ENCODE measurements at places on chromosomes 5 and 9. TPM values are rescaled to one million over a fixed set of nuclear protein-coding genes. Genes with fewer than 3 reads are reported as not detected.

BARHL1 gene
- not detected for total RNA-seq

CDH6 gene
- 62.3 TPM for total RNA-seq

VLDLR gene
- 17.3 TPM for total RNA-seq

LIX1 gene
- not detected for total RNA-seq

PCDHGB5 gene
- 33.0 TPM for total RNA-seq

RASGRF2 gene
- 12.0 TPM for total RNA-seq

MSX2 gene
- total RNA-seq = 0.79 TPM

LHX2 gene
- not detected for total RNA-seq

CDC20B gene
- total RNA-seq = 0.09 TPM

PCDHGA11 gene
- 12.0 TPM for total RNA-seq

Data from bronchial smooth muscle cell (primary cell).